ENCODE measurements at places on chromosomes 7 and 10.

GRCh38 chr7:80057488-80057887 is 77.1 kb upstream of the GNAI1 start:
- DNase-seq, result no peak

GRCh38 chr10:28681291-28681763 is 4.0 kb downstream of the BAMBI start:
- DNase-seq, result no peak

DNA sequence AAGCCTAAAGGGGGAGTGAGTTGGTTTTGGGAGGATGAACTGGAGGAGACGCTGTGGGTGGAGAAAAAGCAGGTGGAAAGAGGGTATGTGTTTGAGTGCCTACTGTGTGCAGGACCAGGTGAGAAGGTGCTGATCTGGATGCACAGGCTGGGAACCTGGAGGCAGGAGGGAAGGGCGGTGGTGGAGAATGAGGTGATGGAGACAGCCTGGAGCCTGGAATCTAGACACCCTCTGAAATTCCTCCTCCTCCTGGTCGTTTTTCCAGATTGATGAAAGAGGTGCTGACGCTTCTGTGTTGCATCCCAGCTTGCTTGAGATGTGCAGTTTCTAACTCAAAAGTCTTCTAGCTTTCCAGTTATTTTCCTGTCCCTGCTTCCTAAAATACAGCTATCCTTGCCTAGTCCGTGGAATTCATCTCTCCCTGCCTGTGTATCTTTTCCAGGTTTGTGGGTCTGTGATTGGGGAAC is 67.5 kb downstream of the LRMDA start:
- DNase-seq, result no peak

DNA sequence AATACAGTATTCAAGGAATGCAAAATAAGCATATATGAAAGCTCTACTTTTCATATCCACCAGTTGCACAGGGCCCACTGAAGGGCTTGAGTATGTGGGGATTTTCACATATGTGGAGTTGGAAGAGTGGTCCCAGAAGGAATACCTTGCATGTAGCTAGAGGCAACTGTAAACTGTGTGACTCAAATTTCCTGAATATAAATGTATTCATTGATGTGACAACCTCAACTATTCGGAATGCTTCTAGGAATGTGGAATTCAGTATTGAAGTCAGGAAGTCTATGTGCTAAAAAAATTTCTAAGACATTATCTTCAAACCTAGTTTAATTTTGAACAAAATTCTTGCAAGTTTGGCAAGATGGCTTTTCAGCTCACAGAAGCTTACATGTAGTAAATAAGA is 695.5 kb upstream of the SEMA3D start:
- DNase-seq, result no peak

GRCh38 chr7:101156866-101157589 is 2.8 kb downstream of the AP1S1 start:
- no peak for DNase-seq

DNA sequence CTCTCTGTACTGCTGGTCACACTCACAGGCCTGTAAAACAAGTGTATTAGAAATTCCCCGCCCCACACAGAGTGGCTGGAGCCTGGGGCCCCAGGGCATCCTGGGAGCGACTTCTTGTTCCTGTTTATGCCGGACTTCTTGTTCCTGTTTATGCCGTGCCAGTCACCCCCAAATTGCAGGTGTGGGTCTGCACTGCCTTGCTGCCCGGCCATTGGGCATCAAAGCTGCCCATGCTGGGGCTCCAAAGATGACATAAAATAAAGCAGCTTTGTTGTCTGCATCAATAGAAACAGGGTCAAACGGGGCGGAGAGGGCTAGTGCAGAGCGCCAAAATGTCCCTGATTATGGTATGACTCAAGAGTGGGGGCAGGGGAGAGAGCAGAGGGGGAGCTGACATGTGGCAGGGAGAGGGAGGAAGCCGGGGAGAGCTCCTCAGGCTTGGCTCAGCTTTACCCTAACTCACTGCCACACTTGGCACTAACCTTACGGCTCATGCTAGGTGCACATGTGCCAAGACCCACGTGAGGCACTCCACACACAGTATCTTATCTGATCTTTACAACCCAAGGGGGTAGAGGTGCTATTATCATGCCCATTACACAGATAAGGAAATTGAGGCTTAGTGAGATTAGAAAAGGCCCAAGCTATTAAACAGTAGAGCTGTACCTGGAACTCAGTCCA is 98.4 kb downstream of the PIP4K2A start:
- no peak for DNase-seq

DNA sequence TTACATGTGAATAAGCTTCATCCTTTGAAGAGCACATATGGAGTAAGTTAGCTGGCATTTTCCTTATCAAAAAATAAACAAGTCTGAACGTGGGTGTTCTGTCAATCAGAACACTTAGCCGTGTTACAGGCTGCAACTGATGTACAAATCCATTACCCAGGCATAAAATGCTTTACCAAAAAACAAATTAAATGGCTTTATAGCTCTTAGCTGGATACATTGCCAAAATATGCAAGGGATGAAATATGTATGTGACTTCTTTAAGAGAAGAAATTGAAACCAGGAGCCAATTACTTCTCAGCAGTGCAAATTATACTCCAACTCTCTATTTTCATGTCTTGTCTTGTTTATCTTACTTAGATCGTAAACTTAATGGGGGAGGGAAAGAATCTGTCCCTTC is 214.8 kb downstream of the DGKB start:
- no peak for DNase-seq

DNA sequence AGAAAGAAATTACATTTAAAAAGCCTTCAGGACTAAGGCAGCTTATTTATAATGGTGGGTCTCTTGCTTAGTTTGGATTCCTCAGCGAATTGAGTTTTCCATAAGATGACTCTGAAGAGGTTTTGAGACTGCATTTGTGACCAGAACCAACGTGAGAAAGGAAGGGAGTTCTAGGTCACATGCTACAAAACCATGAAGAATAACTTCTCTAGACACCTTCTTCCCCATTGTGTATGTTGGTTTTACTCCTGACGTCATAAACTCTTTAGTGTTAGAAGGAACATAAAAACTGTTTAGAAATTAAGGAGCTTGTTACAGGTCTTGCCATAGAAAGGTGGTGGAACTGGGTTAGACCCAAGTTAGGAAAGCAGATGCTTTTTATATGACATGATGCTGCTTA is 11.1 kb downstream of the PTPN12 start:
- no peak for DNase-seq

DNA sequence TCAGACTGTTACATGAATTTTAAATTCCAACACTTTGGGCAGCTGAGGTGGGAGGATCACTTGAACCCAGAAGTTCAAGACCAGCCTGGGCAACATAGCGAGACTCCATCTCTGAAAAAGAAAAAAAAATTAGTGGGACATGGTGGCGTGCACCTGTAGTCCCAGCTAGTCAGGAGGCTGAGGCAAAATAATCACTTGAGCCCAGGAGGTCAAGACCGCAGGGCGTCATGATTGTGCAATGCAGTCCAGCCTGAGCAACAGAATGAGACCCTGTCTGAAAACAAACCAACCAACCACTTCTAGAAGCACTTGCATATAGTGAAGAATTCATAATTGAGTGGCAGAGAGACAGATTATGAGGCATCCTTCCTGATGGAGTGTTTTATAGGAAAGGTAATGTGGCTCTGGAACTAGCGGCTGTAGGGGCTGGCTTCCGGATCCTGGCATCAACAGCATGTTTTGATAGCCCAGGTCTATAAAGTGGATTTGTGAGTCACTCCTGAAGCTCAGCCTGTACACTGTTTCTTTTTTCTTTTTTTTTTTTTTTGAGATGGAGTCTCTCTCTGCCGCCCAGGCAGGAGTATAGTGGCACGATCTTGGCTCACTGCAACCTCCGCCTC is 40.3 kb upstream of the RSBN1L start:
- DNase-seq, result no peak

GRCh38 chr7:70214071-70214470 is 615.8 kb downstream of the AUTS2 start:
- DNase-seq, result no peak
